GM03348 (cell line): ENCODE measurements at places on chromosomes 7 and 10.

DNA sequence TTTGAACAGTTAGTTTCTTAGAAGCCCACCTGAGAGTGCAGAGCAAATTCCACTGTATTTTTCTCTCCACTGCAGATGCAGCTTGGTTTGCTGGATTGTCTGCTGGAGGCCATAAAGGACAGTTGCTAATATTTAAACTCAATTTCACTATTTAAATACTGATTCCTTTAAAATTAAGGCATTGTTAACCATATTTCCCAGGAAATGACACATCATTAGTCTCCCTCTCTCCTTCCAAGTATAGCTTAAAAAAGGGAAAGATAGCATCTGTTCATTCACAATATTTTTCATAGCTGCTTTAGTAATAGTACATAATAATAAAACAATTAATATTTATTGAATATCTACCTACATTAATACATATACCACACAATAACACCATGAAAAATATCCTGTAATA is 252.9 kb downstream of the HGF start:
- no peak for DNase-seq

- DNase-seq = no peak
Observed at GRCh38 chr10:34995925-34996324, 94.2 kb downstream of the CUL2 start.

DNA sequence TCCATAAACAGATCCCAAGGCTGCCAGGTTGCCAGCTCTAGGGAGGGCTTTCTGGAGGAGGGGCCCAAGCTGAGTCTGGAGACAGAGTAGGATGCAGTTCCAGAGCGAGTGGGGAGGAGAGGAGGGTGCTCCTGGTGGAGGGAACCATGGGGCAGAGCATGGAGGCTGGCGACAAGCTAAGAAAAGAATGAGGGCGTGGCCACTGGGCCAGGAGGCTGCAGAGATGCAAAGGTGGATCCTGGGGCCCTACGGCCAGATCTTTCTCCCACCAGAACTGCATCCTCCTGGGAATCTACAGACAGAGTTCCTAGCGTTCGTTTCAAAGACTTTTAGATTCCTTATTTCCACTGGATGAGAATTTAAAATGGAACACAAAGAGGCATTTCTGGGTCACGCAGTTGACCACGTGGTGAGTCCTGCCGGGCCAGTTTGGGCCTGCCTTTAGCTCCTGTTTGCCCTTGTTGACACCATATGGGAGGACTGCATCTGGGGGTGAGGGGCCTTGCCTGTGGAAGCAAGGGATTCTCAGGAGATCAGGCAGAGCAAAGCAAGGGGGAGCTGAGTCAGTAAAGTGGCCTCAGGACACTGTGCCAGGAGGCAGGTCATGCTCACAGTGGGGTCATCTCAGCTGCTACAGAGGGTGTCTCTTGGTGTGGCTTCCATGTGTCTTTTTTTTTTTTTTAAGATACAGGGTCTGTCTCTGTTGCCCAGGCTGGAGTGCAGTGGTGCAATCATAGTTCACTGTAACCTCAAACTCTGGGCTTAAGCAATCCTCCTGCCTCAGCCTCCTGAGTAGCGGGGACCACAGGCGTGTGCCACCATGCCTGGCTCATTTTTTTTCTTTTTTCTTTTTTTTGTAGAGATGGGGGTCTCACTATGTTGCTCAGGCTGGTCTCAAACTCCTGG is 137.8 kb downstream of the SH3PXD2A start:
- no peak for DNase-seq

- no peak for DNase-seq
Observed at GRCh38 chr7:123201901-123202300, 2.1 kb upstream of the SLC13A1 start.

- DNase-seq = peak; percentile 41
Observed at GRCh38 chr10:72001033-72001395, 36.8 kb downstream of the CHST3 start.

DNA sequence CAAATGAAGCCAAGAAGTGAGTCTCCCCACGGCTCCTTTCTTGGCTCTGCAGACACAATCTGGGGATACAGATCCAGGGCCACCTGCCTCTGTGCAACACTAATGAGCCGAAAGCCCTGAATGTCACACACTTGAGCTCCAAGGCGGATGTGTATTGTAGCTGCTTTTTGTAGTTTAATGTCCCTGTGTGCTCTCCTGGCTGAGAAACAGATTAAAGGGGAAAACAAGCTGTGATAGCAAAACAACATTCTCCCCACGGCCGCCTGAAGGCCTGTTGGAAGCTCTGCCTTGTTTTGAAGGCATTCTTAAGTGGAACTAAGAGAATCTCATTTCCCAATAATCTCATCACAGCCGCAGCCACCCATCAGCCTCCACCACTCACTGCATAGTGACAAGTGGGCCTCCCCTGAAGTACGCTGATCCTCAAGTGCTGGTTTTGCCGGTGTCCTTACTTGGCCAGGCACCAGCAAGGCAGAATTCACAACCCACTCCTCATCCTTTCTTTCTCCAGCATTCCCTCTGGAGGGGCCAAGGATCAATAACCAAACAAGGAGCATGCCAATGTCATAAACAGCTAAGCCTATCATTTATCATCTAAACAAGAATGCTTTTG is 44.4 kb upstream of the AMPH start:
- no peak for DNase-seq

DNA sequence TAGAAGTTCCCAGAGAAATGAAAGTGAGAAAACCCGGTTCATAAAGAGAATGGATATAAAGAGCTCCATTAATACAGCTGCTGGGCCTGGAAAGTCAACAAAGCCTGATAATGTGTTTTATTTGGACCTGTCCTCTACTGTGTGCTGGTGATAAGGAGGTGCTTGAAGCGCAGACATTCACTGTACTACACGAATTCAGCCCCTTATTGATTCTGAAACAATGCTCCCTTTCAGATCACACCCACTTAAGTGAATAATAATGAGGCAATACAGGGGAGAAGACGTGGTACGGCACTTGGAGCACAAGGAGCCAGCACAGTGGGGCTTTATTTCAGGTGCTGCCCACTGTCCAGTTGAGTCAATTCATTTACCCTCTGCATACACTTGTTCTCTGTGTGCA is 260.8 kb downstream of the FGFR2 start:
- DNase-seq = no peak

DNA sequence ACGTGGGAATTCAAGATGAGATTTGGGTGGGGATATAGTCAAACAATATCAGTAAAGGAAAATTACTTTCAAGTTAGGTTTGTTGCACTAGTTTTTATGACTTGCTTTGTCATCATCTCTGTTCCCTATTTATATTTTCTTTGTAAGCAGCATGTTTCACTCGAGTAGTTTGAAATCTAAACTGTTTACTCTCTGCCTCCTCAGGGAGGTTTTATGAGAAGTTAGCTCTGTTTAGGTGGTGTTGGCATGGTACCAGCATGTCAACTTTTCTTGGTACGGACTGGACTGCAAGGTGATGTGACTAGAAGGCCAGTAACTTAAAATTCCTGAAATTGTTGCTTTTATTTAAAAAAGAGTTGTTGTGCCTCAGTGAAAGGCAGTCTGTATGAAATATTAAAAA is 59.2 kb upstream of the MTPN start:
- no peak for DNase-seq

GRCh38 chr10:21090609-21091082 is 193.5 kb upstream of the NEBL start:
- DNase-seq = no peak

DNA sequence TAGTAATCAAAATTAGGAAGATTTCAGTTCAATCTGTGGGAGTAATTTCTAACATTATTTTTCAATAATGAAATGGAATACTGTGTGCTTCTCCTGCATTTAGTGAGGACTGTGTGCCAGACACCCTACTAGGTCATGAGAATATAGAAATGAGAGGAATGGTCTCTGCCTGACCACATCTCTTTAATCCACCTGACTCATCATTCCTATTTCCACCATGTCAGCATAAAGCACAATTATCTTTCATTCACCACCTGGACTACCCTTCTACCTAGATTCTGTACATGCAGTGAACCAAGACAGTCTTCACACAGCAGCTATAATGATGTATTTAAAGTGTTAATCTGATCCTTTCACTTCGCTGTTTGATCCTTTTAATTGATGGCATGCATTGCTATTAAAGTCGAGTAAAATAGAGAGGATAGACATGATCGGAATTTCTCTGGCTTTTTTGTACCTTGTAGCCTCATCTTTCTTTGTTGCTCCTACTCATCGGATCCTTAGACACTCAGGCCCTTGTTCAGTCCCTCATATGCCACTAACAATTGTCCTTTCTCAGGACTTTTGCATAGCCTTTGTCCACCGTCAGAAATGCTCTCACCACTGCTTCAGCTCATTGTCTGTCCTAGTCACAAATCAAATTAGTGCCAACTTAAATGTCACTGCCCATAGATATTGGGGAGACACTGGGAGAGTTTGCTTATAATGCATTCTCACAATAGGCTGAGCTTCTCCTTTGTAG is 1037.1 kb downstream of the REEP3 start:
- DNase-seq = no peak

- no peak for DNase-seq
Observed at GRCh38 chr7:33517191-33517590, 387.8 kb downstream of the BBS9 start.

- no peak for DNase-seq
Observed at GRCh38 chr10:58826694-58827093, 314.0 kb downstream of the BICC1 start.

DNA sequence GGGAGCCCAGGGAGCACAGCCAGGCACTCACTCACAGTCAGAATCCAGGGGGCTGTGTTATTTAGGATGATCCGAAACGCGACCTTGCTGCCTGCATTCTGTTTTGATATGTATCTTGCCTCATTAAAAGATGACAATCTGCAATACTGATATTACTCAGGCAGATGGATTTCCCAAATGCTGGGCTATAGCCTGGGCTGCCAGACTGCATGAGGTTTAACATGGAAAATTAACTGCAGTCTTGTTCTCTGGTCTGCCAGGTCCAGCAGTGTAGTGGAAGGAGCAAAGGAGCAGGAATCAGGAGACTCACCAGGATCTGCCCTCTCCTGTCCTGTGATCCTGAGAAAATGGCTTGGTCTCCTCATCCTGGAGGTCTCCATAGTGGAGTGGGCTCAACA is 258.1 kb downstream of the PAXIP1 start:
- DNase-seq = no peak

DNA sequence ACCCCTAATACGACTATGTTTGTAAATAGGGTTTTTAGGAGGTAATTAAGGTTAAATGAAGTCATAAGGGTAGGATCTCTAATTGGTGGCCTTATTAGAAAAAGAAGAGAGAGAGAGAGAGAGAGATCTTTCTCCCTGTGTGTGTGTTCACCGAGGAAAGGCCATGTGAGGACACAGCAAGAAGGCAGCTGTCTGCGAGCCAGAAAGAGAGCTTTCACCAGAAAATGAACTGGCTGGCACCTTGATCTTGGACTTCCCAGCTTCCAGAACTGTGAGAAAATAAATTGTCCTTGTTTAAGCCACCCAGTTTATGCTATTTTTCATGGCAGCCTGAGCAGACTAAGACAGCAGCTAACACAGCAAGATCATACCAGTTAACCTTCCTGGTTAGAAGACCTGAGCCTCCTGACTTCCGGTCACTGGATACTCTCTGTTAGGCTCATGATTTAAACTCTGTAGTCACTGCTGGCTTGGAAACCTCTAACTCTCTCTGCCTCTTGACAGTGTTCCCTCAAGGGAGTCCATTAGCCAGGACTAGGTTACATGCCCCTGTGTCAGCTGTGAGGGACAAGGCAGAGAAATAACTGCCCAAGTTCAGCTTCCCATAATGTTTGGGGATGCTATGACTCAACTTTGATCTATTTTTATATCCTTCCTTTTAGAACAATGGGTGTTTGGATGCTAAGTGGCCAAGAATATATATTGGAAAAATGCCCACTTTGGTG is 102.3 kb downstream of the DYNC1I1 start:
- DNase-seq = no peak

DNA sequence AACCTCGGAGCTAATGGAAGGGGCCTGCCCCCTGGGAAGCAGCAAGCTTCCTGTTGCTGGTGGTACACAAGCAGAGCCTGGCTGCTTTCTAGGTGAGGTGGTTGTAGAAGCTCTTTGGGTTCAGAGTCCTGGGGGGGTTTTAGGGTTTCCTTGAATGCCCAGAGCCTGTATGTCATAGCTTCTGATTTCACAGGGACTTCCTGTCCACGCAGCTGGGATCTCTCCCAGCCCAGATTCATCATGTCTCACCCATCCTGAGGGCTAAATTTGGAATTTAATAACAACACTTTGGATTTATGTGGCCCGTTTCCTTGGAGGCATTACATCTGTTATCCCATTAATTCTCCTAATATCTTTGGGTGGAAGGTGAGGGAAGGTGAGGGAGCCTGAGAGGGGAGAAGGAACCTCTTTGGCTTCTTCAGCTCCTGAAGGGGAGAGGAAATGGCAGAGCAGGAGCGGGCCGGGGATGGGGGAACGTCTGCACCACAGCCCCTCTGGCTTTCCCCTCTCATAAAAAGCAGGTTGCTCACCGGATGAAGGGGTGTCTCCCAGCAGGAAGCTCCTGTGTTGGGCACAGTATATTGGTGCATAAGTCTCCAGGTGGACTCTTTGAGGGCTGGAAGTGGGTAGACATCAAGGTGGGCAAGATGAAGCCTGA is 19.7 kb downstream of the RPS24 start:
- peak; percentile 80 for DNase-seq

DNA sequence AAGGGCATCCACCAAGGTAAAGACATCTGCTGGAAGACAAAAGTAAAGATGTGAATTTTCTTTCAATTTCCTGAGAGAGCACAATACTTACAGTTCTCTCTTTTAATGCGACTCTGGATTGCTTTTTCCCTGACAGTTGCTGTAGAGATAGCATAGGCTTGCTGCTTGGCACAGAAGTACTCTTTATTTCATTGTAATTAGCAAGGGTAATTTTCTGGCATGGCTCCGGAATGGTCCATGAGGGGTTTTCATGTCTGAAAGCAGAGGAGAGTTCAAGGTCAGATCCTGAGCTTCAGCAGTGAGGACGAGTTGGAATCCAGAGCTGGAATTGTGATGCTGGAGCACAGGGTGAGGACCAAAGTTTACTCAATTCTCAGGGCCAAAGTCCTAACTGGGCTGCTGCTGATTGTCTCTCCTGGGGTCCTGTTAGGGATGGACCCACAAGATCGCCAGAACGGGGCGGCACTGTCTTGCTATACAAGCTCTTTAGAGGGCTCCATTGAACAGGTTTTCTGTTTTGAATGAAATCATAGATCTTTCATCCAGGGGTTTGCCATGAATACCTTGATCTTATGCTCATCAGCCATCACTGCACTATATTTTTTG is 190.0 kb upstream of the MKI67 start:
- DNase-seq = no peak

DNA sequence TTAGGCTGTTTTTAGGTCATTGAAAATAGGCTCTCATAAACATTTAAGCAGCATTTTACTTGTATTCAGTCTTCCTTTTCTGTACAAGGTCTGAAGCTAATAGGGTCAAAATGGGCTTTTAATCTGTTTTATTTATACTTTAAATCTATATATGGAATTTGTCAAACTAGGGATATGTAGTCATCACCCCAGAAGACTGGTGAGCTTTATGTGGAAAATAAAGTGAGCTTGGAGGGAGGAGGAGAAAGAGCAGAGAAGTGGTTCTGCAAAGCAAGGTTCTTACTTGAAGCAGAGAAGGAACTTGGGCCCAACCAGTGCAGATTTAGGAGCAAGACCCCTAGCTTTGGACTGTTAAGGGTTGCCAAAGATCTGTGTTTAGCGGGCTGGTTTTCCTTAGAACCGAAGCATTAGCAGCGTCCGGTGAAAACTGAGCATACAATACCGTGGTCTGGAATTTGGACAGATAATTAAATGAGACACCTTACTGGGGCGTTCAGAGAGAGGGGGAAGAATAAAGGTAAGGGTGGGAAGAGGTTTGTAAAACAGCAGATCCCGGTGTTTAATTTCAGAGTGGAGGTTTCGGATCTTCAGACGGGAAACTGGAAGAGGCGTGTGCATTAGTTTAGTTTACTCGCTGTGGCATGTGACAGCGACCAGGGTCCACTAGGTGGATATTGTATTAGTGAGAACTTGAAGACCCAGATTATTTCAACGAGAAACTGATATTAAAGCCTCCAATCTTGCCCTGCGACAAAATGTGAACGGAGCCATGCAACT is 2.4 kb downstream of the BAMBI start:
- DNase-seq = no peak
